ENCODE measurements at places on chromosomes 3 and 15.
A peak's percentile ranks its signal among the peaks of the same experiment; 100 is the strongest.

DNA sequence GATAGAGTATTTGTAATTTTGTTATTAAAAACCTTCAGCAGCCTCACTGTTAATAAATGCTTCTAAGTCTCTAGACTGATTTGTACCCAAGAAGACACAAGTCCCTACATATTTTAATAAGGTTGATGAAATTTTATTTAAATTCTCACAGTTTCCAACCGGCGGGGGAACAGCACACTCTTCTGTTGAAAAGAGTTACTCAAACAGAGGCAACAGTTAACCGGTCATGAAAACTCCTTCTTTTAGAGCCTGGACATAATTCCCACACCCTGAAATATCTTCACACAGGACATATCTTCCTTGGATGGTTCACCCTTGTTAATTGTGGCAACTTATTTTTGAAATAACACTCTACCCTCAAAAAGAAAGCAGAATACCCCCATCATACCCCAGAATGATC lies 278.8 kb downstream of the FOXP1 start:
- no peak for DNase-seq

- no peak for DNase-seq
Measured at GRCh38 chr3:124064050-124064449, 72.1 kb upstream of the ROPN1 start.

- DNase-seq = no peak
Measured at GRCh38 chr3:147409143-147410115, at the start of gene ZIC1. Gene ZIC1, plus strand, starts transcription at chr3:147409365. Its CDS starts 748 bp downstream, at chr3:147410113.

DNA sequence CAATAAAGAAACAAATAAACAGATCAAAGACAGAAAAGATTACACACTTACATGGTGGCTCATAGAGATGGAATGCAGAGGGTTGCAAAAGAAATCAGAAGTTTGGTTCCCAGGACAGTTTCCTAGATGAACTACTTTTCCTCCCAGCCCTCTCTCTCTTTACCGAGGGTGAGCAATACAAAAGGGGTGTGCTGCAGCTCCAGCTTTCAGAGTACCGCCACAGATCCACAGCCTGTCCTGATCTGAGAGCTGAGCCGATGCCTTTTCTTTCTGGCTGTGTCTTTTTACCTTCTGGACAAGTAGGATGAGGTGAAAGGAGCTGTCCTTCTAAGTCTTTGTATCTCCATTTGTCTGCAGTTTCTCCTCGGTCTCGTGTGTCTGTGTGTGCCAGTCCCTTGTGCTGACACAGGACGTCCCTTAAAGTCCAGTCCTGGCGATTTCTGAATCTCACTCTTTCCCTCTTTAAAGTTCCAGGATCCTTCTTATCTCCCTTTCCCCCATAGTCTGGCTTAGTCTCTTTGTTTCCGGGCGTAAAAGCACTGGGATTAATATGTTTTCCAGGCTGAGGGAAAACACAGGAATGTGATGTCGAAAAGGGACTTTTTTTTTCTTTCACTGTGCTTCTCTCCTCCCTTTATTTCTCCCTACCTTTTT lies 540 bp downstream of the CCDC80 start:
- no peak for DNase-seq

GRCh38 chr15:40894681-40895448 lies 615 bp downstream of the VPS18 start:
- peak; percentile 56 for DNase-seq

DNA sequence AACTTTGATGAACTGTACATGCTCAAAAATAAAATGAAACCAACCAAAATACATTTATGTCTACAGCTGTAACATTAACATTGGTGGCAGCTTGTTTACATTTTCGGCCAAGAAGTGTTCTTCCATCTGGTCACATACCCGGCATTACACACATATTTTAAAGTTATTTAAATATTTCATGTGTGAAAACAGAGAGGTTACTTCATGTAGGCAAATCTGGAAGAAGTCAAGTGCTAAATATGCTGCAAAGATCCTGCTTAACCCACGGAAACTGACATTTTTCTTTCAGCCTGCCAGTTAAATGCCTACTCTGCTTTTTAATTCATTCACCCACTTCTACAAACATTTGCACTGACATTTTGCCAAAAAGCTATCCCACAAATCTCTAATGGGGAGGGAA lies 69.7 kb downstream of the MB21D2 start:
- no peak for DNase-seq
